Activated naive CD4-positive, alpha-beta T cell treated with anti-CD3 and anti-CD28 coated beads, Interleukin-2, amount 50 U/mL, for 72 hours (primary cell): ENCODE measurements at places on chromosomes 6 and 20.

DNA sequence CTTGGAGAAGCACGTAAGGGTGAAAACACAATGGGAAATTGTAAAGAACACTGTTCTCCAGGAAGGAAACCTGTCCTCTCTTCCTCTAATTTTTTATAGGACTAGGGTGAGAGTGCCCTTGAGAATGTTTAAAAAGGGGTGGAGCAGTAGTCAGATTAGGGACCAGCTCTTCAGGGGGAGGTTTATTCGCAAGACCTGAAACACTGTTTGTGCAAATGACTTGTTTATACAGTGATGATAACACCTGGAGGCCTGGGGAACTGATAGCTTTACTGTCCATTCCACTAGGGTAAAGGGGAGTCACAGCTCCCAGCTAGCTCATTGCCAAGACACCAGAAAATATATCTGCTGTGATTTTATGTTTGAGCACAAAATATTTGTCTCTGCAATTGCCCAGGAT lies 8.1 kb upstream of the FUT9 start:
- DNase-seq, result no peak

DNA sequence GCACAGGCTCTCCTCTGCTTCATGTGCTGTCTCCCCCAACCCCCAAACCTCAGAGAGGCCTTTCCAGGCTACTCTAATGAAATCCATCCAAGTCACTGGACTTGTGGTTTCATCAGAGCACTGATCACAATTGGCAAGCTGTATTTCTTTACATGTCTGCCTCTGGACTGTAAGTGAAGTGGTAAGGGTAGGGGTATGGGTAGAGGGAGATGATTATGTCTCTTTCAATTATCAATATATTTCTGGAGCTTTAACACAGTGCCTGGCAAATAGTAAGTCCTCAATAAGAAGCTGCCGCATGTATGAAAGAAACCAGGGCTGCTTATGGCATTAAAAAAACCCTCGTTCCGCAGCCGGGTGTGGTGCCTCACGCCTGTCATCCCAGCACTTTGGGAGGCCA lies 5.4 kb downstream of the TRERF1 start:
- no peak for DNase-seq

DNA sequence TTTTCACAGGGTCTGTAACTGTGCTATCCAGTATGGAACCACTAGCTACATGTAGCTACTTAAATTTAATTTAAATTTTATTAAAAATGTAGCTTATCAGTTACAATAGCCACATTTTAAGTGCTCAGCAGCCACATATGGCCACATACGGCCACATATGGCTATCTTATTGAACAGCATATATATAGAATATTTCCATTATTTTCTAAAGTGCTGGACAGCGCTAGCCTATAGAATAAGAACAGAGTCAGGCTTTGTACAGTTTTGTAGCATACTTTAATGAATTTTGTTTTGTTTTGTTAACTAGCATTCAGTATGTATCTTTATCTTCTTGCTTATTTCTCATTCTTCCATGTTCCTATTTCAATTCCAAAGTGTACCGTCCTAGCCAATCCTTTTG lies 118.4 kb downstream of the JAG1 start:
- DNase-seq, result no peak

- DNase-seq, result no peak
These were observed 644.2 kb upstream of the GJE1 start for GRCh38 chr6:141488488-141488887.

DNA sequence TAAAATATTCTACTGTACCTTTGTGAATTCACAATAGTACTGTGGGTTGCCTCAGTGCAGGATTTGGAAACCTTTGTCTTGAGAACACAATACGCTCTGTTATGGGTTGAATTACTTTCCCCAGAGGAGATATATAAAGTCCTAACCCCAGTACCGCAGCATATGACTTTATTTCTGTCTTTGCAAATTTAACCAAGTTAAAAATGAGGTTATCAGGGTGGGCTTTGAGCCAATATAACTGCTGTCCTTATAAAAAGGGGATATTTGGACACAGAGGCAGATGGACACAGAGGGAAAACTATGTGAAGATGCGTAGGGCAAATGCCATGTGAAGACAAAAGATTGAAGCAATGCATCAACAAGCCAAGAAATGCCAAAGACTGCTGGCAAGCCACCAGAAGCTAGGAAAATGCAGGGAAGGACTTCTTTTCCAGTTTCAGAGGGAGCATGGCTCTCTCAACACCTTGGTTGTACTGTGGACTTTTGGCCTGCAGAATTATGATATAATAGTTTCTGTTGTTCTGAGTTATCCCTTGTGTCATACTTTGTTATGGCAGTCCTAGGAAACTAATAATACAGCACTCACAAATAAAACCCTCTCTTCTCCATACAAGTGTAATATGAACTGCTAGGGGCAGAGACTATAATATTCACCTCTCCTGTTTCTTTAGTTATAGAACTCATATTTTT lies 292.6 kb upstream of the SPTLC3 start:
- DNase-seq, result no peak

GRCh38 chr6:1913577-1913976 lies 303.9 kb downstream of the FOXC1 start:
- DNase-seq, result no peak

DNA sequence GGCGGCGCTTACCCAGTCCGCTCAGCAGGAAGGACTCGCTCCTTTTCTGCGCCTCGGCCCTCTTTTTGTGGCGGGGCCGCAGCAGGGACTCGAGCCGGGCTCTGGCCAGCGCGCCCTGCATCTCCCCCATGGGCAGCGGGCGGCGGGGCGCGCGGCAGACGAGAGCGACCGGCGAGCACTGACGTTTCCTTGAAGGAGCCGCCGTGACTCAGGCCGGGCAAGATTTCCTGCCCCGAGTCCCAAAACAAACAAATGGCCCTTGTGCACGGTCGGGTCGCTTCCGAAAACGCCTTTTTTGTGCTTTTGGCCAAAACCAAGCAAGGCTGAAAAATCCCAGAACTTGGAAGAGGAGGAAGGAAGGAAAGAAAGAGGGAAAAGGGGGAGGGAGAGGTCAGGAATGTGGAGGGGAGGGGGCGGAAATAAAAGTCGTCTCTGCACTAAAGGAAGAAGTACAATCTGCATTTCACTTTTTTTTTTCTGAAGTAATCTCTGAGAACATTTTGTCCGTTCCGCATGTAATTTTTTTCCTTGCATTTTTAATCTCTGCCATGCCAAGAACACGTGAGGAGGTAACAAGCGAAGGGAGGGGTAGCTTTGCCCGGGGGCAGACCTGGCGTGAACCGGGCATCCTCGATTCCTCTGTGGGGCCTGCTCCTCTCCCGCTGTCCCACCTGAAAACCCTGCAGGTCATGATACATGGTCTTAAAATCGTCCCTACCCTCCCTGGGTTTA lies 123.3 kb upstream of the SLC2A12 start:
- no peak for DNase-seq
